ENCODE measurements at places on chromosomes 11 and 22.
A peak's percentile ranks its signal among the peaks of the same experiment; 100 is the strongest.

GRCh38 chr22:44805711-44806110 lies 53.3 kb downstream of the ARHGAP8 start:
- DNase-seq, result no peak

DNA sequence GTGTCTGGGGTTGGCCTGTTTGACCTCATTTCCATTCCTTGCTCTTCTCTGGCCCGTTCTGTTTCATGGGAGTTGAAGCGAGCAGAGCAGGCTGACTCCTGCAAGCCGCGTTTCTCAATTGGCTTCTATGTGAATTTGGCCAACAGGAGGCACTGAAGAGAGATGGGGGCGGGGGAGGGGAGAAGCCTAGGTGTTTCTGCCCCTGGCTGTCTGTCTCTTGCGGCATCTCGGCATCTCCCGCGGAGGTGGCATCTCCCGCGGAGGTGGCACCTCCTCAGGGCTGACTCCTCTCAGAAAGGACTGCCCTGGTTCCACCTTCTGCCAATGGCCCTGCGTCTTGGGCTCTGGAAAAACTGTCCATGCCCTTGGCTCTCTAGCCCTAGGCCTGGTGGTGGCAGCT lies 125.6 kb upstream of the CSNK2A3 start:
- DNase-seq, result peak; percentile 44

GRCh38 chr11:96207459-96208449 lies 135.2 kb downstream of the MAML2 start:
- no peak for DNase-seq

GRCh38 chr11:47641600-47642098 lies 710 bp downstream of the MTCH2 start:
- peak; percentile 56 for DNase-seq

DNA sequence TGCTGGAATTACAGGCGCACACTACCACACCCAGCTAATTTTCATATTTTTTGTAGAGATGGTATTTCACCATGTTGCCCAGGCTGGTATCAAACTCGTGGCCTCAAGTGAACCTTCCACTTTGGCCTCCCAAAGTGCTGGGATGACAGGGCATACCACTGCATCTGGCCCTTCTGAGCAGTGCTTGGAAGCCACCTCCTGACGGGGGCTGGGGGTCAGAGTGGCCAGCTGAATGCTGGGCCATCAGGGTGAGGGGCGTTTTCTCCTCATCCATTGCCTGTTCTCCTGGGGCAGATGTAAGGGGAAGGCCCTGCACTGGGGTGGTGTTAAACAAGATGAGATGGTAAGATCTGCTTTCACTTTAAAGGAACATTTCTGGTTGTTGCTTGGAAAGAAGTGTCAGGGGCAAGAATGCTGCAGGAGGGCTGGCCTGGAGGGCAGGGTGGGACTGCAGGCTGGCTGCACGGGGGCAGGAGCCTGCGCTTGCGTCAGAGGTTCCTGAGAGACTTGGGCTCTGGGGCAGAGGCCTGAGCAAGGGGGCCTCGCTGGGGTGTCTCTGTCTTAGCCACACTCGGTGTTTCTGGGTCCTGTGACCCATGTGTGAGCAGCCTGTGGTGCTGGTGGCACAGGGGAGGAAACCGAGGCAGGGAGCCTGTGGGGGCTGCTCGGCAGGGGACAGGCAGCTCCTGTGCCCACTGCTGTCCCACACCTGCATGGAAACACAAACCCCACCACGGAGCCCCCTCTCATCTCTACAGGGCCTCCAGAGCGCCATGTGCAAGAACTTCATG lies 17.2 kb downstream of the DGCR6L start:
- no peak for DNase-seq

GRCh38 chr11:132719684-132720083 lies 812.6 kb downstream of the OPCML start:
- no peak for DNase-seq

- DNase-seq, result no peak
Observed at GRCh38 chr11:2580061-2580421, 119.8 kb downstream of the KCNQ1OT1 start.

DNA sequence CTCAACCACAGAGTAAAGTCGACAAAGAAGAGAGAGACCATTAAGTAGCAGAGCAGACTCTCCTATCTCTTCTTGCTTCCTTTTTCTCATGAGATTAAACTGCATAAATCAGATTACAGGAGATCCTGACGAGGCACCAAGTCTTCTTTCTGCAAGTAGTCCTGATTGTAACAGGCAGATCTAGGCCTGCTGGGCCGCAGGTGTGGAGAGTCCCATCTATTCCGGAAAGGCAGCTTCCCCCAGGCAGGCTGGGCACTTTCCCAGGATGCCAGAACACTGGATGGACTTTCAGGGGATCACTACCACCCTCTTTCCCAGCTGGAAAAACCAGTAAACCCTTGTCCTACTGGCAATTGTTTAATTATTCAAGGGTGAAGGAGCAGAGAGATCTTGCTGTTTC lies 173.0 kb upstream of the CADM1 start:
- no peak for DNase-seq

DNA sequence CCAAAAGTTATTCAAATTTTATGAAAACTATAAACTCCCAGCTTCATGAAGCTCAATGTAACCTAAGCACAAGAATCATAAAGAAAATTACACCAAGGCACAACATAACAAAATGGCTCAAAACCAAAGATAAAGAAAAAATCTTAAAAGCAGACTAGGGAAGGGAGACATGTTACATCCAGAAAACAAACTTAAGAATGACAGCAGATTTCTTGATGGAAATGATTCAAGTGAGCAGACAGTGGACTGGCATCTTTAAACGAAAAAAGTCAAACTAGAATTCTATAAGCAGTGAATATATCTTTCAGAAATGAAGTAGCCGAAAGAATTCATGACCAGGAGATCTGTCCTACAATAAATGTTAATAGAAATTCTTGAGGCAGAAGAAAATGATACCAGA lies 75.6 kb downstream of the SHANK2 start:
- DNase-seq, result no peak

DNA sequence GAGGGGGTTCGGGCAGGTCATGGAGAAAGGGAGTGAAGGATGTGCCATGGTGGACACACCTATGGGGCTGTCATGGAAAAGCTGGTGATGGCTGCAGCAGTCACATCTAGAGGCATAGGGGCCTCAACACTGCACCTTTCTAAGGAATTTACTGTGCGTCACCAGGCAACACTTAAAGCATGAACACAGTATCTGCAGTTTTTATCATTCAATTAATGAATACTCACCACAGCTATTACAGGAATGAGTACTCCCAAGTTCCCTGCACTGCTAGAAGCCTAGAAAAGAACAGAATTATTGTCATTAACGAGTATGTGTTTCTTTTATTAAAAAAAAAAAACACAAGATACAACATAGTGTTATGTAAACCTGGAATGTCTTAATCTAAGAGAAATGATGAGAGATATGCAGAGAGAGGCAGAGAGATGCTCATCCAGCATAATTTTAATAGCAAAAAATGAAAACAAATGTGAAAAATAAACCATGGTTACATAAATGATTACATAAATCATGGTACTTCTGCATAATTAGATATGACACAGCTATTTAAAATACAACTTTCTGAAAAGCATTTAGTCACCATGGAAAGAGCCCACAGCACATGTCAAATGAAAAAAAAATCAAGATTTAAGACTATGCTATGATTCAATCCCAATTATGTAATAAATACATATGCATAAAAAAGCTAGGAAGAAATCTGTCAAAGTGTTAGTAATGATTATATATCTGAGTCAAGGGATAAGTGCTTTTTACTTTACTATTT lies 19.2 kb downstream of the SERPIND1 start:
- no peak for DNase-seq

DNA sequence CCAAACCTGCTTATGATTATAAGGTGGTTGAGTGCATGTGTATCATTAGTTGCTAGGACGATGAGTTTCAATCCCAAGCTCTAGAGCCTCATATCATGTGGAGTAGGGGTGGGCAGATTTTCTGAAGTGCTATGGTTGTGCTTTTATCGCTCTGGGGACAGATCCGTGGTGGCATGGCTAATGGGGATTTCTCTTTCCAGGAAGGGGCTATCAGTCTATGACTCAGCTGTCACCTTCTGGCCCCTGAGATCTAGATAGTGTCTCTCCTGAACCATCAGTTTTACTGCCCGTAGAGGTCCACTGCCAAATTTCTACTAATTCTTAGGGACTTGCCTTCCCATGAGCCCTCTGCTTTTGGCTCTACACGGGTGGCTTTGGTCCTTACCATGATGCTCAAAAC lies 51.8 kb downstream of the FDX1 start:
- no peak for DNase-seq

DNA sequence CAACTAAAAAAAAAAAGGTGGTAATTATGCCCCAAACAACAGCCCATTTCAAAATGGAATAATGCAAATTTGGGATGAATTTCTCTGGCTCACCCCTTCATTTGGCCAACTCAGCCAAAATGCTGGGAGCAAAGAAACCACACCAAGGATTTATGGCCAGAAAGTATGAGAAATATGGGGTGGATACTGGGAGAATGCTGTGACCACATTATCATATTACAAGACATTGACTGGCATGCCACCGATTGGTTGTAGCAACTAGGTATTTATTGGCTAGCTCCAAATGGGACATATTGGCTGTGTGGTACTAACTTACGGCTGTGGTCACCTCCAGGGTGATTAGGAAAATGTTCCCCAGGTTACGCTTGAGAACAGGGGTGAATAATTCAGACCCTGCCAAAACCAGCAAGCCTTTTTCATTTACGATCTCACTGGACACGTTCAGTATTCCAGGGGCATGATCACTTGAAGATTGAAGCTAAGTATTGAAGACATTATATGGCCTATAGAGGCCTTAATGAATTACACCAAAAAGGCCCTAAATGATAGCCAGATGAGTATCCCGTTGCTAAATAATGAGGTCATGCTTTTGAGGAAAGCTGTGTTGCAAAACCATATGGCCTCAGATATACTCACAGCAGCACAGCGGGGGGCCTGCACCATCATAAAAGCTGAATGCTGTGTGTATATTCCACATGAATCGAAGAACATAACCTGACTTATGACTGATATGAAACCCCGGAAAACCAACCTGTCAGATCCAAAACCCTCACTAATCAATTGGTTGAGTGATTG lies 3.8 kb upstream of the FDX1 start:
- DNase-seq, result no peak

DNA sequence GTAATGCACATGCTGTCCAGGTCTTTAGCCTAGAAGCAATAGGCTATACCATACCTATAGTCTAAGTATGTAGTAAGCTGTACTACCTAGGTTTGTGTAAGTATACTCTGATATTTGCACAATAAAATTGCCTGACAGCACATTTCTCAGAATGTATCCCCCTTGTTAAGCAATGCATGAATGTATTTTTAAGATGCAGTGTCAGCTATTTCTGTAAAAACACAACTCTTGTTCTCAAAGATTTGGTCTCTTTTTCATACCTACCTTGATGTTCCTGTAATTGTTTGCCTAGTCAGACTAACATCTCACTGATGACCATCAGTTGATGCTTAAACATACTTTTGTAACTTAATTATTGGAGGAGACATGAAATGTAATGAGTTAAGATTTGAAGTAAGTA lies 619.9 kb downstream of the CNTN5 start:
- DNase-seq, result no peak

DNA sequence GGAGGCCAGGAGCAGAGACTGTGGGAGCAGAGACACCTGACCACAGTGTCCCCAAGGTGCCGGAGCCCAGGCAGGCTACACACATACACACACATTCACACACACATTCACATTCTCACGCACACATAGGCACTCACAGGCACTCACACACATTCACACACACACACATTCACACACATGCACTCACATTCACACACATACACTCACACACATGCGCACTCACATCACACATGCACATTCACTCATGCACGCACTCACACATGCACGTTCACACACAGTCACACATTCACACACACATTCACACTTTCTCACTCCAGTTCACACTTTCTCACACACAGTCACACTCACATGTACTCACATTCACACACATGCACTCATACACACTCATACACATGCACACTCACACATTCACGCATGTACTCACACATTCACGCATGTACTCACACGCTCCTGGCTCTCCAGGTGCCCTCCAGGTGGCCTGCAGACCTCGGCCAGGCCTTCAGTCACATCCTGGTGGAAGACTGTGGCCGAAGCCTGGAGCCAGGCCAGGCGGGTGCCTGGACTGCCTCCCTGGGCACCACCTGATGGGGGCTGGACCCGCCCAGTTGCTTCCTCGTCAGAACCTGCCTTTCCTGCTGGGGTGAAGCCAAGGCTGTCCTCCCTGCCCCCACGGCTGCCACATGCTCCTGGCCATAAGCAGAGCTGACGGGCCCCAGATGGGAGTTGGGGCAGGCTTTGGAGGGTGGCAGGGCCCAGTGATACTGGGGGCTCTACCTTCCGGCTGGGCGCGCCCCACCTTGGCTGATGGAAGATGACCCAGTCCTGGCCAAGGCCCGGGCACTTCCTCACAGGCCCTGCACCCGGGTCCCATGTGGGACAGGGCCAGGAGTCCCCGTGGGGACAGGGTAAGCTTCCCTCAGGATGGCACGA lies 89.5 kb downstream of the WNT7B start:
- no peak for DNase-seq

DNA sequence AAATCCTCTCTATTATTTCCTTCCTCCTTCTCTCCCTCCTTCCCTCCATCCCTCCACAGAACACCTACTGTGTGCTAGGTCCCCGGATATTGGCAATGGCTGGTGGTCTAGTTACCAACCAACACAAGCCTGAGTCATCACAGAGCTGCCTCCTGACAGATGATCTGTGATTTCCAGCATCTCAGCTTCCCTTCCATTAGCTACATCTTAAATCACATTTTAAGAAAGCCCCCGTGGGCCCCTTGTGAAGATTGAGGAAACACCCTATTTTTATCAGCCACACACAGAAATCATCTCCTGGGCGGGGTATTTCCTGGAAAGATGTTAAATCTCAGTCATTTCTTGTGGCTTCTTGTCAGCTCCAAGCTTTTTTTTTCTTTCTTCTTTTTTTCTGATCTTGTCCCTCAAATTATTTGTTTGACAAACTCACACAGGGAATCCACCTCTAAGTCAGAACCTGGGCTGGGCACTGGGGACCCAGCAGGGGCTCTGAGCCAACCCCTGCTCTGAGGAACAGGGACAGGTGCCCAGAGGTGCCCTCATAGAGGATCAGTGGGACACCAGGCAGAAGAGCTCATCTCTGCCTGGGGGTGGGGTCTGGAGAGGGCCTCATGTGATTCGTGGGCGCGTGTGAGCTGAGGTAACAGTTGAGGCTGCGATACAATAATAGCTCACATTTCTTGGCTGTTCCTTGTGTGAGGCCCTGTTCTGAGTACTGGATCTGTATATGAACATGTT lies 42.4 kb downstream of the CACNA1I start:
- DNase-seq, result no peak

- DNase-seq, result no peak
Observed at GRCh38 chr22:29116397-29117123, 43.7 kb downstream of the KREMEN1 start.

GRCh38 chr11:66316849-66317251 lies at the start of gene CD248:
Gene CD248 (minus strand): TSS chr11:66317044. CDS start chr11:66317027, 17 bp downstream.
- no peak for DNase-seq

DNA sequence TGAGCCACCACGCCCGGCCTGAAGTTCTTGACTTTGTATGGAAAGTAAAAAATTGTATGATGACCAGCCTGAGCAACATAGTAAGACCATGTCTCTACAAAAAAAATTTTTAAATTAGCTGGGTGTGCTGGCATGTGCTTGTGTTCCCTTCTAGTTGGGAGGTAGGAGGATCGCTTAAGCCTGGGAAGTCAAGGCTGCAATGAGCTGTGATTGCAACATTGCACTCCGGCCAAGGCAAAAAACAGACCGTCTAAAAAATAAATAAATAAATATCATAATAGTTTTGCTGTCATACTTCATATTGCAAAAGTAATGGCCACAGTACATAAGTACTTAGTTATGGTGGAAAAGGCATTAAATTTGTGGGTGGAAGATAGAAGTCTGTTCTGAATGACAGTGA lies 3.4 kb downstream of the AGBL2 start:
- DNase-seq, result no peak

Data from Karpas-422 (cell line).